ENCODE measurements at places on chromosomes 6 and 20.

DNA sequence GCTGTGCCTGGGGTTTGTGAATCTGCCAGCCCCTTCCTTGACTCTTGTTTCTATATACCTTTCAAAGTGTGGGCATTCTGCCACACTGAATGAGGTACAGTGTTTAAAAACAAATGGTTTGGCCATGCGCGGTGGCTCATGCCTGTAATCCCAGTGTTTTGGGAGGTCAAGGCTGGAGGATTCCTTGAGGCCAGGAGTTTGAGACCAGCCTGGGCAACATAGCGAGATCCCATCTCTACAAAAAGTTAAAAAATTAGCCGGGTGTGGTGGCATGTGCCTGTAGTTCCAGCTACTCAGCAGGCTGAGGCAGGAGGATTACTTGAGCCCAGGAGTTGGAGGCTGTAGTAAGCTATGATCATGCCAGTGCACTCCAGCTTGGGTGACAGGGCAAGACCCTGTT lies 5.8 kb downstream of the FAM83D start:
- no peak for DNase-seq

DNA sequence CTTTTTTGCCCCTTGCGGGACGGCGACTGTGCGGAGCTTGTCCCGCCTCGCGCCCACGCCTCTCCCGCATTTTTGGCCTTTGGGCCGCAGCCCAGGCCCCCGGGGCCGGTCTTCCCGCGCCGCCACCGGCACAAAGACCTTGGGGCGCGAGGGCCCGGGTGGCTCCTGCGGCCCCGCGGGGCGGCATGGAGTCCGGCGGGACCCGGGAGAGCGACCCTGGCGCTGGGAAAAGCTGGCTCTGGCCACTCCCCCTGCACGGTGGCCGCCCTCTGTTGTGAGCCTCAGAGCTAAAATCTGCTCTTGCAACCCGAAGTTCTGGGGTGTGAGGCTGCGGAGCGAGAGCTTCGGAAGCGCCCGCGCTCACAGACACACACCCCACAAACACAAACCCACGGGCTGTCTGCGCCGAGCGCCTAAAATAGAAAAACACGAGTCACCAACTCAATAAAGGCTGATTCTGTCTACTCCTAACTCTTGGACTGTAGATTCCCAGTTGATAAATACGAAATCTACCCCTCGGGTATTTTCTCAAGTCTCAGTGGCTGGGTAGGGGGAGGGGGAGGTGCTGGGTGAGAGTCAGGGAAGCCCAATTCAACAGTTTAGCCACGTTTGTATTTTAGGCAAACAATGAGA lies 496 bp upstream of the BEND3 start:
- DNase-seq = peak; percentile 8

DNA sequence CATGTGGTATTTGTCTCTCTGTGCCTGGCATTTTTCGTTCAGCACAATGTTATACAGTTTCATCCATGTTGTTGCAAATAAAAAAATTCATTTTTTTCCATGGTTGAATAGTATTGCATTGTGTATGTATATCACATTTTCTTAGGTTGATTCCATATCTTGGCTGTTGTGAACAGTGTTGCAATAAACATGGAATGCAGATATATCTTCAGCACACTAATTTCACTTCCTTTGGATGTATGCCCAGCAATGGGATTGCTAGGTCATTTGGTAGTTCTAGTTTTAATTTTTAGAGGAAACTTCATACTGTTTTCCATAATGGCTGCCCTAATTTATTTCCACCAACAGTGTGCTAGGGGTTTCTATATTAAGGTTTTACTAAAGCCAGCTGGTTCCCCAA lies 52.6 kb downstream of the GFRAL start:
- no peak for DNase-seq

- DNase-seq = no peak
Observed at GRCh38 chr20:36214684-36215256, 21.5 kb upstream of the AAR2 start.

DNA sequence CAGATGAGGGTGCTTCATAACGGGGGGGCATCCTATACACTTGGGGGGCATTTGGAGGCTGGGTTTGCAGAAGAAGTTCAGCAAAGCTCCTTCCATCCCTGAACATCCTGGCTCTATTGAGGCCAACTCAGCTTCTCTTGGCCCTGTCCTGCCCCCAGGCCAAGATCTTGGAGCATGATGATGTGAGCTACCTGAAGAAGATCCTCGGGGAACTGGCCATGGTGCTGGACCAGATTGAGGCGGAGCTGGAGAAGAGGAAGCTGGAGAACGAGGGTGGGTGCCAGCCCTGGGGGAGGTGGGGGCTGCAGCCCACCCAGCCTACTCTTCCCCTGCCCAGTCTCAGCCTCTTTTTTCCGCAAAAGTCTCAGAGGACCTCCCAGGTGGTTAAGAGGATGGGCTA lies 17.2 kb downstream of the GDAP1L1 start:
- DNase-seq = no peak

DNA sequence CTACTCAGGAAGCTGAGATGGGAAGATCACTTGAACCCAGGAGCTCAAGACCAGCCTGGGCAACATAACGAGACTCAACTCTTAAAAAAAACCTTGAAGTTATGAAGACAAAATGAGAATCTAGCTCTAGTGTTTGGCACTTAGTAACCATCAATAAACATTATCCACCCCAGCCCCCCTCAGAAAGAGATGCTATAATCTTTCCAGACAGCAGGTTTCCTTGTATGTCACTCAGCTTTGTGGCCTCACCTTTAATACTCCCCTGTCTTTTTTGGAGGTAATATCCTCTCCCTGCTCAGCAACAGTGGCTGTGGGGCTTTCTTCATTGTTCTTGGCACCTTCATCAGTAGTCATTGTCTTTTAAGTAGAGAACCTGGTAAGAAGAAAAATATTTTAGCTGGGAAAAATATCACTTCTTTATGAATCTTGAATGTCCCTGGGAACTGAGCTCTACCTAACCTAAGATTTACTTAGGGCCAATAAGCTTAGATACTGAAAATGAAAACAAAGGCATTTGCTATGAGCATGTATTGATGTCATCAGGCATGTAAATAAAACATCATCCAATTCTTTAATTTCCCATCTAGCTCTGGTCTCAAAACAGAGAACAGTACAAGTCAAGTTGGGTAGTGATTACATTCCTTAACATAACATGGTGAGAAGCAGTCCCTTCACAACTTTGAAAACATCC lies 46.1 kb downstream of the FKBP5 start:
- DNase-seq = no peak

DNA sequence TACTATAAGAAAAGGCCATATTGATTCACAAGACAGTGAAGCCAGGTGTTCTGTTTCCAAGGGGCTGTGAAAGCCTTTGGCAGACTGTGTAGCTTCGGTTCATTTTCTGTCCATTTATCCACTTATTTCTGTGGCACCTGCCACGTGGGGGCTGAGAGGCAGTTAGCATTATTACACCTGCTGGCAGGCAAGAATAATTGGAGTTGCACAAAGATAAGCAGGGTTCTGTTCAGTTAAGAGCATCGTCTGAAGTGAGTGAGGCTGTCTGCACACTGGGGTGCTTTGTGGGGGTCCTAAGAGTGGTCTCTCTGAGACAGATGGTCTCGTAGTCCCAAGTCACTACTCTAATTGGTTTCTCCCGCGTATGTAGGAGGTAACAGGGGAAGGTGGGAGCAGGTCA lies 60.6 kb upstream of the CCN6 start:
- DNase-seq = no peak

DNA sequence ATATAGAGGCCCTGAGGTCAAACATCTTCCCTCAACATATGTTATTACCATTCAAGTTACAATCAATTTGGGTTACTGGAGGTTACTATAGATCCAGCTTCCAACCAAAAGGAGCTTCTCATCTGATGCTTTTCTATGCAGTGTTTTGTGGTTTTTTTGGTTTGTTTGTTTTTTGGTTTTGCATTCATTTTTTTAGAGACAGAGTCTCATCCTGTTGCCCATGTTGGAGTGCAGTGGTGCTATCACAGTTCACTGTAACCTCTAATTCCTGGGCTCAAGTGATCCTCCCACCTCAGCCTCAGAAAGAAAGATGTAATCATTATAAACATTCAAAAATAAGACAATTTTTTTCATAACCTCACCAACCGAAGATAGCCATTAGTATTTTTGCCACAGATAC lies 124.4 kb upstream of the JARID2 start:
- DNase-seq = no peak

Data from effector memory CD8-positive, alpha-beta T cell (primary cell).